ENCODE measurements at places on chromosomes 2 and 18.

- no peak for DNase-seq
- H3K27ac ChIP-seq = no peak overlapping the region
- H3K36me3 ChIP-seq = no peaks in the 10 kb centered on the region
- no peak overlapping the region for H3K4me3 ChIP-seq
Measured at GRCh38 chr2:30243231-30243630, 11.9 kb downstream of the LBH start.

DNA sequence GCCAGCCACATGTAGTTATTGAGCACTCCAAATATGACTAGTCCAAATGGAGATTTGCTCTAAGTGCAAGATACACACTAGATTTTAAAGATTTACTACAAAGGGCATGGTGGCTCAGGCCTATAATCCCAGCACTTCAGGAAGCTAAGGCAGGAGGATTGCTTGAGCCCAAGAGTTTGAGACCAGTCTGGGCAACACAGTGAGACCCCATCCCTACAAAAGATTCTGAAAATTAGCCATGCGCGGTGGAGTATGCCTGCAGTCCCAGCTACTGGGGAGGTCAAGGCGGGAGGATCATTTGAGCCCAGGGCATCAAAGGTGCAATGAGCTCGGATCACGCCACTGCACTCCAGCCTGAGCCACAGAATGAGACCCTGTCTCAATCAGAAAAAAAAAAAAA, 93.5 kb upstream of the HNRNPA3 start:
- H3K27me3 ChIP-seq = no peaks in the 10 kb centered on the region
- H3K27ac ChIP-seq = peak overlapping the region; percentile 84
- no peaks in the 10 kb centered on the region for H3K4me1 ChIP-seq
- no peak for DNase-seq
- H3K4me3 ChIP-seq = no peak overlapping the region
- no peaks in the 10 kb centered on the region for H3K36me3 ChIP-seq

- H3K27ac ChIP-seq = no peak overlapping the region
- no peak overlapping the region for H3K4me3 ChIP-seq
- no peaks in the 10 kb centered on the region for H3K36me3 ChIP-seq
Measured at GRCh38 chr2:141062443-141062842, 1068.4 kb downstream of the LRP1B start.

DNA sequence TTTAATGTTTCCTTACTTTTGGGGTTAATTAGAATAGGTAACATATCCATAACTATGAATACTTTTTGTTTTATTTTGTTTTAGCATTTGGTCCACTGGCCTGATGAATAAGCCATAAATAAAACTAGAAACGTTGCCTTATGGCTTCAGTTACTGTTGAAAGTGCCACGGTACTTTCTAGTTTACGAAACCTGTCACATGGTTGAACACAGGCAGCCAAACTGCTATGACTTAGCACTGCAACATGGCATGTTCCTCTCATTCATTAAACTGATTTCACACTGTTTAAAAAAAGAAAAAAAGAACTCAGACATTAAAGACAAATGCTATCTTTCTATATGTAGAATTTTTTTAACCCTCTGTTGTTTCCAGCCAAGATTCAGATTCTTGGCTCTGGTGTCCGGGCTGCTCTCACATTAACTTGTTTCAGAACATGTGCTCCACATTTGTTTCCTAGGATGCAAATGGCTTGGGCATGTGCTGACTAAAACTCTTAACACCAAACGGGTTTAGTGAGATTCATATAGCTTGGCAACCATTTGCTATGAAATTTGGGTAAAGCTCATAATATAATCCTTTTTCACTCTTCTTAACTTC, 323.9 kb upstream of the RND3 start:
- H3K36me3 ChIP-seq = no peaks in the 10 kb centered on the region
- no peak overlapping the region for H3K27ac ChIP-seq
- no peak for DNase-seq
- H3K4me3 ChIP-seq = no peak overlapping the region
- no peaks in the 10 kb centered on the region for H3K27me3 ChIP-seq

DNA sequence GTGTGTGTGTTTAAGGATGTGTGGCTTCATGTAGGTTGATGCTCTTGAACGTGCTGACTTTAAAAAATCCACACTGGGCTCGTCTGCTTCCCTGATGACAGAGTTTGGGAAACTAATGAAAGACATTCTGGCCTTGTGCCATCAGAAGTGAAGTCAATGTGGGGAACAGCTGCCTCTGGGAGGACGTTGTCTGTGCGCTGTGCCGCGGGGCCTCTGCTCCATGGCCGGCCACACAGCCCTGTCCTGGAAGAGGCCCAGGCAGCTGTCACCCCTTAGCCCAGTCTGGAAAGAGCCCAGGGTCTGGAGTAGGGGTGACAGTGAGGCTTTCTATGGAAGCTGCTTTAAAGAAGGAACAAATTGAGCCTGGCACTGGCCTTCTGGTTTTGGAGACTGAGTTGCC, 155.8 kb downstream of the SH3RF3 start:
- H3K27me3 ChIP-seq = no peaks in the 10 kb centered on the region
- H3K27ac ChIP-seq = no peak overlapping the region
- H3K4me3 ChIP-seq = no peak overlapping the region
- H3K36me3 ChIP-seq = no peaks in the 10 kb centered on the region
- no peaks in the 10 kb centered on the region for H3K4me1 ChIP-seq

DNA sequence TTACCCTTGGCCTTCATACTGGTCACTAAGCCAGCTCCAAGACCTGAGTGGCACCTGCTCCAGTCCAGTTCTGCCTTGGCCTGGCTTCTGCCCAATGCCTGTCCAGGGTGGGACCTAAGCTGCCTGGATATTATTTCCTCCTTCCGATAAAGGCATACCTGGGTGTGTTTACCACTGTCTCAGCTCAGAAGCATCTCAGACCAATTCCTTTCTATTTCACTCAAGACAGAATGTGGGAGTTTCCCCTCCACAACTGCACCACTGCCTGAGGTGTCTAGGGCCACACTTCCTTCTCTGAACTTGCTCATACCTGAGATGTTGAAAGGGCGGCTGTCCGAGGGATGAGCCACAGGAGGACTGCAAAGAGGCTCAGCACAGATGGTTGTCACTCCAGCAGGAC, 18.4 kb upstream of the CAB39 start:
- H3K4me1 ChIP-seq = no peaks in the 10 kb centered on the region
- H3K27me3 ChIP-seq = no peaks in the 10 kb centered on the region
- no peak for DNase-seq
- no peaks in the 10 kb centered on the region for H3K36me3 ChIP-seq

- DNase-seq = no peak
- H3K27me3 ChIP-seq = no peaks in the 10 kb centered on the region
- H3K4me3 ChIP-seq = no peak overlapping the region
Measured at GRCh38 chr2:186755066-186755465, 61.2 kb downstream of the FAM171B start.

GRCh38 chr18:32696376-32696775, 76.4 kb downstream of the KLHL14 start:
- H3K4me1 ChIP-seq = no peaks in the 10 kb centered on the region
- DNase-seq = no peak
- no peaks in the 10 kb centered on the region for H3K27me3 ChIP-seq
- H3K4me3 ChIP-seq = no peak overlapping the region

DNA sequence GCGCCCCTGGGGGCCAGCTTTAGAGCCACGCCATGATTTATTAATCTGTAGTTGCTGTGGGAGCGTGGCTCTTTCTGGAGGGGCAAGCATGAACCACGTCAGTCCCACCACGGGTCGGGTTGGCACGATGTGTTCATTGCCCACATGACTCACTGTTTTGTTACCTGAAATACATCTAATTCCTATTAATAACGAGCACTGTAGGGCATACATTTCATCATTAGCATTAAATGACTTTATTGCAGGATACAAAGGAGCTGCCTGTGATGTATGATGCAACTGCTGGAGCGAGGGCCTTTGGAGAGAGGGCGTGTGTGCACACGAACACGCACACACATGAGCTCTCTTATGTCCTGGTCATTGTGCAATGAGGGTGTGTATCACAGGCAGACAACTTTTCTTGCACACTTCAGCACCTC, 127.0 kb downstream of the INHBB start:
- H3K4me3 ChIP-seq = no peak overlapping the region
- no peaks in the 10 kb centered on the region for H3K27me3 ChIP-seq
- DNase-seq = no peak
- H3K36me3 ChIP-seq = no peaks in the 10 kb centered on the region

- no peaks in the 10 kb centered on the region for H3K4me1 ChIP-seq
- H3K36me3 ChIP-seq = no peaks in the 10 kb centered on the region
- H3K27me3 ChIP-seq = no peaks in the 10 kb centered on the region
- DNase-seq = peak; percentile 14
Measured at GRCh38 chr2:151051574-151052220, 210.0 kb downstream of the RBM43 start.

- H3K4me1 ChIP-seq = no peaks in the 10 kb centered on the region
- no peak for DNase-seq
- no peak overlapping the region for H3K27ac ChIP-seq
- no peaks in the 10 kb centered on the region for H3K36me3 ChIP-seq
- no peaks in the 10 kb centered on the region for H3K27me3 ChIP-seq
Measured at GRCh38 chr18:24465486-24465885, 5.0 kb downstream of the HRH4 start.

GRCh38 chr18:45639408-45639807, 24.1 kb downstream of the SLC14A2 start:
- no peak overlapping the region for H3K4me3 ChIP-seq
- H3K27ac ChIP-seq = no peak overlapping the region
- H3K27me3 ChIP-seq = no peaks in the 10 kb centered on the region
- no peak for DNase-seq

DNA sequence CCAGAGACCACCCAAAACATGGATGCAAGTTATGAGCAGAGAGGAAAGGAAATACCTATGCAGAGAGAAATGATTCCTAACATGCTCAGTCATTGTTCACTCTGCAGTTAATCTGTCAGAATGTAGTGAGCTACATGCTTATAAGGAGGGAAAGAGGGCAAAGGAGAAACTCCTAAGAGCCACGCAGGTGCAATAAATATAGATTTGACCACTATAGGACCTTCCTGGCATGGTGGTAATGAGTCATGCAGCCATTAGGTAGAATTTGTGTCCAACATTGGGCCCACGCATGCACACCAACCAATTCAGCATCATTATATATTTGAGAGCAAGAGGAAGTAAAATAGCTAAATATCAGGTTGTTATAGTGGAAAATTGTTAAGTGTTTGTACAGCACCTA, 699.9 kb downstream of the DSC3 start:
- H3K4me3 ChIP-seq = no peak overlapping the region
- H3K27ac ChIP-seq = no peak overlapping the region
- no peaks in the 10 kb centered on the region for H3K27me3 ChIP-seq
- no peaks in the 10 kb centered on the region for H3K36me3 ChIP-seq

GRCh38 chr2:11068079-11068741, 87.1 kb upstream of the SLC66A3 start:
- no peaks in the 10 kb centered on the region for H3K4me1 ChIP-seq
- H3K36me3 ChIP-seq = no peaks in the 10 kb centered on the region
- no peak for DNase-seq
- no peak overlapping the region for H3K4me3 ChIP-seq
- no peak overlapping the region for H3K27ac ChIP-seq

- DNase-seq = no peak
- H3K27me3 ChIP-seq = no peaks in the 10 kb centered on the region
- H3K36me3 ChIP-seq = no peaks in the 10 kb centered on the region
- H3K27ac ChIP-seq = no peak overlapping the region
- H3K4me1 ChIP-seq = no peaks in the 10 kb centered on the region
Measured at GRCh38 chr18:22778996-22779395, 154.1 kb upstream of the RBBP8 start.

GRCh38 chr2:63875559-63876245, 34.0 kb downstream of the UGP2 start:
- no peak overlapping the region for H3K4me3 ChIP-seq
- no peak overlapping the region for H3K27ac ChIP-seq
- no peak for DNase-seq
- no peaks in the 10 kb centered on the region for H3K27me3 ChIP-seq
- H3K4me1 ChIP-seq = no peaks in the 10 kb centered on the region
- H3K36me3 ChIP-seq = no peaks in the 10 kb centered on the region

DNA sequence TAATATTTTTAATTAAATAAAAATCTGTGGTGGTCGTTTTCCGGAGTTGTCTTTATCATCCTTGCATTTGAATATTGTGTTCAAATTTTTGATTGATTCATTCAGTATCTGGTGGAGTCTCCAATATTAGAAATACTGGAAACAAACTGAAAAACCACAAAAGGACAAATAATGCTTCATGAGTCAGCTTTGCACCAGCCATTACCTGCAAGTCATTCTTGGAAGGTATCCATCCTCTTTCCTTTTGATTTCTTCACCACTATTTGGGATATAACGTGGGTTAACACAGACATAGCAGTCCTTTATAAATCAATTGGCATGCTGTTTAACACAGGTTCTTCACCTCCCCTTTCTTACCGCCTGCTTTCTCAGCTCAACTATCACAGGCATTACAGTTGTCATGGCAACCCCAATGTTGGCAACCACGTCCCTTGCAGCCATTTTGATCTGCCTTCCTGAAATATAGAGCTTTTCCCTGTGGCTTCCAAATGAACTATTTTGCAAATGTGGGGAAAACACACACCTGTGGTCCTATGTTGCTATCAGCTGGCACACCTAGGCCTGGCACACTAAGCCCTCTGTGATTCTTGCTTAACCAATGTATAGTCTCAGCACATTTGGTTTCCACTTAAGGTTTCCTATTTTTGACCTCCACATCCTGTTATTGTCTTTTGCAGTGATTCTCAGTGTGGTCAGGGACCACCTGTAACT, 6.5 kb downstream of the CTLA4 start:
- no peak for DNase-seq
- no peaks in the 10 kb centered on the region for H3K36me3 ChIP-seq
- H3K27ac ChIP-seq = no peak overlapping the region
- H3K4me1 ChIP-seq = no peaks in the 10 kb centered on the region
- no peaks in the 10 kb centered on the region for H3K27me3 ChIP-seq

- no peak overlapping the region for H3K4me3 ChIP-seq
- DNase-seq = peak; percentile 34
- H3K27me3 ChIP-seq = no peaks in the 10 kb centered on the region
- peak overlapping the region; percentile 87 for H3K27ac ChIP-seq
- H3K36me3 ChIP-seq = no peaks in the 10 kb centered on the region
Measured at GRCh38 chr18:24231773-24232735, 93.2 kb downstream of the CABYR start.

DNA sequence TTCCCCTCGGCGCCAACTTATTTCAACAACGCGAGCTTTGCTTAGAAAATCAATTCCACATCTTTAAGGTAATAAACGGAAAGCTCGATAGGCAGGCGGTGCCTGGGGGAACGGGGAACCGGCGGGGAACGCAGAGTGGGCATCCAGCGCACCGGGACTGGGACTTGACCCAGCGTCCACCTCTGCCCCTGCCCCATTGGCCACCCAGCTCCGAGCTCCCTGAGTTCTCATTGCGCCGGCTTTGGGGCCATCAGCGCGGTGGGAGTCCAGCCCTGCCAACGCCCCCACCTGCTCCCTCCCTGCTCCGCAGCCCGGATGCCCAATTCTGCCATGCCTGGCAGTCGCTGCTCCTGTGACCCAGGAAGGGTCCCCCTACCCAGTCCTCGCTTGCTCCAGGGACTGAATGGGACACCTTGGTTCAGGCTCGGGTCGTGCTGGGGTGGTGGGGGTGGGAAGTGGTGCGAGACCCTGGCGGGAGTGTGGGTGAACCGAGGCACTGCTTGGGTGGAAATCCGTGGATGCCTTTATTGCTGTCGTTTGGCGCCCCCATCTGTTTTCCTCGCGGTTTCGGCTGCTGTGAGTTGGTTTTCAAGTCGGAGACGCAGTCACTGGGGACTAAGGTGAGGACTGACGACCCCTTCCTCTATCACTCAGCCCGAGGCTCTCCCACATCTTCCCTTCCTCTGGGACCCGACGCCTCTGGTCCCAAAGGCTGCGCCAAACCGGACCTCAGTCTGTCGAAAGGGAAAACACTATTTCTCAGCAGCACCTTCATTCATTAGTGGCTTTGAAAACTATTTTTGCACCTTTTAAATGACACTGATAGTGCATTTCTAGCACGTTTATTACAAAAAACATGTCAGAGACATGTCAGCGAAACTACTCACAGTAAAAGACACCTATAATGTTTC, 2.4 kb upstream of the EVX2 start:
- H3K4me1 ChIP-seq = peaks cover 3% of the 10 kb centered on the region
- H3K4me3 ChIP-seq = no peak overlapping the region
- H3K27ac ChIP-seq = no peak overlapping the region
- DNase-seq = no peak
